ENCODE measurements at places on chromosomes 13 and 19.

DNA sequence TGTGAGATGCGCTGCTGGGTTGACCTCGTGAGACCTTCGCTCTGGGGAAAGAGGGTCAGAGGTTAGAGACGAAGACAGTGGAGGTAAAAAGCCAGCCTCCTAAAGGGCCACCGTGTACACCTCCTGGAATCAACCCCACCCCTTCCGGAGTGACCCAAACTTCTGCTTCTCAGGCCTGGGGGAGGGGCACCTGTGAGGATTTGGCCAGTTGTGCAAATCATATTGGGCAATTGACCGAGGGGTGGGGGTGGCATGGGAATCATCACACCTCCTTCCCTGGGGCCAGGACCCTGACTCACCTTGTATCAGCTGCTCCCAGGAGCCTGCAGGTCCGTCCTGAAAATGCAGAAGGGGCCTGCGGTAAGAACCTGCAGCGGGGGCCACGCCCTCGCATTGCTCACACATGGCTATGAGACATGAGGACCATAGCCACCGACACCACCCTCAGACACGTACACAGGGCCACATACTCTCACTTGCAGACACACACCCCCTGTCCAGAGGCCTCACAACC lies 2.8 kb downstream of the TNFSF14 start:
- no peak for DNase-seq

DNA sequence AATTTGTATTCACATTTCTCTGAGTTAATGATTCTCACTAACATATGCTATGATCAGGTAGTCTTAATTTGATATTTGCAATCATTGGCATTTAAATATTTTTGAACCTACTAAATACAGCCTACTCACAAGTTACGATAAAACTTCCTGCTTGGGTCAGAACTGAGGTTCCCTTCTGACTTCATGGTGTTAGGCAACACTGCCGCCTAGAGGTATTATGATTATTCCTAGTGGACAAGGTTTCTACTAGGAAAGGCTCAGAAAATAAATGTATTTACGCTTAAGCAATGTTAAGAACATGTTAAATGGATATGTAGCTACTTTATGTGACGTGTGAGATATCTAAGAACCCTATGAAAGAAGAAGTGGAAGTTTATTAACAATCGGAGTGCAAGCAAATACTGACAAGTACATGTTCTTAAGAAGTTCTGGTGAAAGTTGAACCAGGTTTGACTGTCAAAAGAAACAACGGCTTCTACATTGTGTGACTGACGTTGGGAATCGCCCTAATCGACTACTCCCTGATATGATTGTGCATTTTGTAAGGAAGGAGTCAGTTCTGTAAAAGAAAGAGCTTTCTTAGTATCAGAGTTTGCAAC lies 1395.8 kb downstream of the SLITRK5 start:
- peak; percentile 84 for DNase-seq

- DNase-seq = no peak
Observed at GRCh38 chr19:19538785-19539166, 711 bp downstream of the CILP2 start.

DNA sequence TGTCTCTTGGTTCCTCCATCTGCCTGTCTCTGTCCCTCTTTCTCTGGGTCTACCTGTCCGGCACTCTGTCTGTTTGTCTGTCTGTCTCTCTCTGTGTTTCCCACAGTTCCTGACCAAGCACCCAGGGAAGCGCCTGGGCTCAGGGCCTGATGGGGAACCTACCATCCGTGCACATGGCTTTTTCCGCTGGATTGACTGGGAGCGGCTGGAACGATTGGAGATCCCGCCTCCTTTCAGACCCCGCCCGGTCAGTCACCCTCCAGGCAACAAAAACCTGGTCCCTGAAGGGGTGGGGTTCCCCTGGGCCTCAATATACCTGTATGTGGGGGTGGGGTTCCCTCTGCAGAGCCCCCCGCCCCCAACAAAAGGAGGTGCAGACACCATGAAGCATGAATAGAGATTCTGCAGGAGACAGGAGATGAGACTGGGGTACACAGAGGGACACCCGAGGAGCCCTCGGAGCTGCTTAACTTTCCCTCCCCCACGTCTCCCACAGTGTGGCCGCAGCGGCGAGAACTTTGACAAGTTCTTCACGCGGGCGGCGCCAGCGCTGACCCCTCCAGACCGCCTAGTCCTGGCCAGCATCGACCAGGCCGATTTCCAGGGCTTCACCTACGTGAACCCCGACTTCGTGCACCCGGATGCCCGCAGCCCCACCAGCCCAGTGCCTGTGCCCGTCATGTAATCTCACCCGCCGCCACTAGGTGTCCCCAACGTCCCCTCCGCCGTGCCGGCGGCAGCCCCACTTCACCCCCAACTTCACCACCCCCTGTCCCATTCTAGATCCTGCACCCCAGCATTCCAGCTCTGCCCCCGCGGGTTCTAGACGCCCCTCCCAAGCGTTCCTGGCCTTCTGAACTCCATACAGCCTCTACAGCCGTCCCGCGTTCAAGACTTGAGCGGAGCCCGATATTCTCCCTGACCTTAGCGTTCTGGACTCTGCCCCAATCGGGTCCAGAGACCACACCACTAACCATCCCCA lies 2.6 kb upstream of the CACNG7 start:
- DNase-seq = peak; percentile 50

DNA sequence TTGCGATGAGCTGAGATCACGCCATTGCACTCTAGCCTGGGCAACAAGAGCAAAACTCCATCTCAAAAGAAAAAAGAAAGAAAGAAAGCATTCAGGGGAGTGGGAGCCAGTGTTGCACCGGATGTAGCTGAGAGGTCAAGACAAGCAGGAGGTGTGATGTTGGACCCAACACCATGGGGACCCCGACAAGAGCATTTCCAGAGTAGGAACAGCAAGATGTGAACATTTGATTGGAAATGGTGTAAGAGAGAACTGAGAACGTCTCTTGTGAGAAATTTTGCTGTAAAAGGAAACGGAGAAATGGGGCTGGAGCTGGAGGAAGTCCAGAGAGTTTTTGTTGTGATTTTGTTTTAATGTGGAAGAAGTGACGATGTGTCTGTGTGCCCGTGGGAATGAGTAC lies 15.8 kb upstream of the DPF1 start:
- DNase-seq = no peak

- DNase-seq = no peak
Observed at GRCh38 chr19:6213266-6213595, 66.5 kb downstream of the MLLT1 start.

GRCh38 chr13:109254274-109254673 lies 532.1 kb downstream of the IRS2 start:
- DNase-seq = no peak

- peak; percentile 23 for DNase-seq
Observed at GRCh38 chr19:48813123-48813913, 2.5 kb upstream of the BCAT2 start.

- DNase-seq = peak; percentile 12
Observed at GRCh38 chr13:30581582-30581981, 36.1 kb upstream of the USPL1 start.

DNA sequence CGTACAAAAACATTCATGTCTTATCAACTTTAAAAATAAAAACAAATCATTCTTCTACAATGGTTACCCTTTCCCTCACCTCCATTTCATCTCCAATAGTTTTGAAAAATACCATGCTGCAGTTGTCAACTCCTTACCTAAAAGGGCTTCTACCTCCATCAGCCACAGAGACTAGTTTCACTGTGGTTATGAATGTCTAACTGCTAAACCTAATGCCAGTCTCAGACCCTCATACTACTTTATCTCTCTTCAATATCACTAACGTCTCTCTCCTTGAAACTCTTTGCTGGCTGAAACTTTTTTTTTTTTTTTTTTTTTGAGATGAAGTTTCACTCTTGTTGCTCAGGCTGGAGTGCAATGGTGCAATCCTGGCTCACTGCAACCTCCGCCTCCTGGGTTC lies 27.1 kb downstream of the LNX2 start:
- DNase-seq = no peak

All from OCI-M1 (cell line).